K562 (cell line): ENCODE measurements at places on chromosomes 1 and 21. TPM values are rescaled to one million over a fixed set of nuclear protein-coding genes. Genes with fewer than 3 reads are reported as not detected.

DNA sequence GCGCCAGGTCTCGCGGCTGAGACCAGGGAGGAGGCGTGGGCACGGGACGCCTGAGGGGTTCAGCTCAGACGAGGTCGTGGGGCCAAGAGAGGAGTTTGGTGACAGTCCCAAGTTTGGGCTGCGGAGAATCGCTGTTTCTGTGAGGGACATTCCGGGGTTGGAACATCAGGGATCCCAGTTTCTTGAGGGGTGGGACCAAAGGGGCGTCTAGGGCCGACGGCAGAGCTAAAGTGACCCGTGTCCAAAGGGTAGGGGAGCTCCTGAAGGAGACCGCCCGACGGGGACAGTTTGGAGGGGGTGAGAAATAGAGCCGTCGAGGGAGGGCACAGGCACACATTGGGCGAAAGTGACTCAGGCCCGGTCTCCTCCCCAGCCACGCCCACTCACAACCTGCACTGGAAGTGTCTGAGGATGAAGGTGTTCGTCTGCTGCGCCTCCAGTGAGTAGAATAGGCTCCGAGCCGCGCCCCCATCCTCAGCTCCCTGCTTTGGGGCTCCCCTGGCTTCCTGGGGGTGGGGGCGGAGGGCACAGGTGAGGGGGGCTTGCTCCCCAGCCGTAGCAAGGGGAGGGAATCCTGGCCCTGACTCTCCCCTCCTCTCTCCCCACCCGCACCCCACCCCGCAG is 7.0 kb downstream of the EFNA3 start:
- DNase-seq = peak; percentile 67

DNA sequence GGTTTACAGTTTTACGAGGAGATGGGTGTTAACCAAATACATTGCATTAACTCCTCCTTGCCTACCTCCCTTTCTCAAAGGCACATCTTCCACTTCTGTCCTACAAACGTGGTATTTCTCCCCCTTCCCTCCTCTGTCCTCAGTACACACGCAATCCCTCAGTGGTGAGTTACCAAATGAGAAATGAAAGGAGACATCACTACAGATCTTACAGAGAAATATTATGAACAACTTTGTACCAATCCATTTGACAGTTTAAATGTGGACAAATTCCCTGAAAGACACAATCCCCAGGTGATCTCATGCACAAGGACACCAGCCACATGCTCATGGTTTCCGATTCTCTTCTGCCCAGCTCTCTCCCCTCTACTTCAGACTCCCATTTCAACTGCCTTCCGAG is 6.4 kb downstream of the LACTBL1 start:
- DNase-seq = no peak

- DNase-seq = no peak
These were observed 16.4 kb downstream of the REG4 start for GRCh38 chr1:119794876-119795240.

DNA sequence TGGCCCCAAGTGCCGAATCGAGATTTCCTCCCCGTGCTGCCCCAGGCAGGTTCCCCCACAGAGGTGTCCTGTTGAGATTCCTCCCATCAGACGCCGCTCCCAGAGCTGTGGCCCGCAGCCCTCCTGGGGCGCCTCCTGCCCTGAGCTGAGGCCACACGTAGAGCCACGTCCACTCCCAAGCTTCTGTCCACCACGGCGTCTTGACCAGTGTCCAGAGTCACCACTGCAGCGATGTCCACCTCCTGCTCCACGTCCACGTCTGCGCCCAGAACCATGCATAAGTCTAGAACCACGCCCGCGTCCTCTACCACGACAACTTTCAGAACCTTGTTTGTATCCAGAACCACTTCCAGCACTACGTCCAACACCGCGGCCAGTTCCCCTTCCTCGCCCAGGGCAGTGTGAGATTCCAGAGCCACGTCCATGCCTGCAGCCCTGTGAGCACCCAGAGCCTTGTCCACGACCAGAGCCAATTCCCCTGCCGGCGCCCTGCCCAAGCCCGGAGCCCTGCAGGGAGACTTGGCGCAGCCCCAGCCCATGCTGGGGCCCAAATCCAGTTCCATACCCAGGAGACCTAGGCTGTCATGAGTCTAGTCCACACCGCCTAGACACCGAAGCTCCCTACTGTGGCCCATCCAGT is 2.8 kb downstream of the KPRP start:
- no peak for DNase-seq

GRCh38 chr1:9281071-9281827 is 11.4 kb upstream of the SPSB1 start:
- no peak for DNase-seq

- DNase-seq = no peak
These were observed 899 bp downstream of the OPRD1 start for GRCh38 chr1:28812669-28813468.

Gene CLCA1
- 0.04 and 0.22 TPM in 2 replicates for total RNA-seq
